Activated CD4-positive, alpha-beta memory T cell treated with anti-CD3 and anti-CD28 coated beads, Interleukin-2, amount 10 ng/mL, durations not matched to agents 7 days and 5 days (primary cell): ENCODE measurements at places on chromosomes 1 and 21. TPM values are rescaled to one million over a fixed set of nuclear protein-coding genes. Genes with fewer than 3 reads are reported as not detected.
A peak's percentile ranks its signal among the peaks of the same experiment; 100 is the strongest.

- DNase-seq, result no peak
Measured at GRCh38 chr1:70979881-70980280, 67.7 kb downstream of the PTGER3 start.

GRCh38 chr1:85943526-85943925 lies 213.0 kb downstream of the COL24A1 start:
- no peak for DNase-seq

DNA sequence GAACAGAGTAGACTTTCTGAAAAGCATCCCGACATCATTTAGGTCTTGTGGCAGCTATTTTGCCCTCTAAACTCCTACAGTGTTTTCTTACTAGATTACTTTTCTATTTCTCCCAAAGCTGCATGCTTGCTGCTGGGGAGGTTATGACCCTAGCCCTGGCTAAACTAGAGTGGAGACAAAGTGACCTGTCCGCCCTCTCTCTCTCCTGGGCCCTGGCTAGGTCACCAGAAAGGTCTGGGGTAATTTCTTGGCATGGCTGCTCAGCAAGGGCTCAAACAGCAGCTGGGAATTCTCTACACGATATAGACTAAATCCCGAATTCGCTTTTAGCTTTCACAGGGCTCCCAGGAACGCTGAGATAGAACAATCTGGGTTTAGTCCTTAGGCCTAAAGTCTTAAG lies 84.5 kb upstream of the KCNE2 start:
- no peak for DNase-seq

- DNase-seq, result no peak
Measured at GRCh38 chr1:164051782-164052181, 507.2 kb upstream of the PBX1 start.

- peak; percentile 44 for DNase-seq
Measured at GRCh38 chr1:206739411-206740076, 31.0 kb upstream of the IL19 start.

CASP9 gene
- total RNA-seq, result 22.4 TPM

DNA sequence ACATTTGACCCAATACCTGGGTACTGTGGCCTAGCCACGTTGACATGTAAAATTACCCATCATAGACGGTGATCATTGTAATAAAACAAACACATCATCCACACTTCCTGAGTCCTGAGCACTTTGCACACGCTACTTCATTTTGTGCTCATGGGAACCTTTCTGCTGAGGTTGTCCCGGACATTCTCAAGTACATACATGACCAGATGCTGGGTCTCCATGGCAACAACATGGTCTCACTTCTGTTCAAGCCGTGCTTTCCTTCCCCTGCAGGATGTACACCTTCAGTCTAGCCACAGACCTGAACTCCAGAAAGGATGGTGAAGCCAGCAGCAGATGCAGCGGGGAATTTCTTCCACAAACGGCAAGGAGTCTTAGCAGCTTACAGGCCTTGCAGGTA lies 22.7 kb downstream of the UBASH3A start:
- no peak for DNase-seq

MIXL1 gene
- not detected for total RNA-seq

DNA sequence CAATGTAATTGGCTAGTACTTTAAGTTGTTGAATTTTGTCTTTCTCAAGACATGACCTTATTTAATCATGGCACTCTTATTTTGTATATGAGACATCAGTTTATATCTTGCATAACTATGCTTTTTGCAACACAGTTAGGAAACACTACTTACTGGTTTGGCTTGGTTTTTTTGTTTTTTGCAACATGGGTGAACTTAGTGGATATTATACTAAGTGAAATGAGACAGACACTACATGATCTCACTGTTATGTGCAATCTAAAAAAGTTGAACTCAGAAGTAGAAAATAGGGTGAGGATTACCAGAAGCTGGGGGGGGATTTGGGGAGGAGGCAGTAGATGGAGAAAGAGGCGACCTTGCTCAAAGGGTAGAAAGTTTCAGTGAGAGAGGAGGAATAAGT lies 132.1 kb downstream of the PLA2G4A start:
- DNase-seq, result no peak

GRCh38 chr1:231219422-231220401 lies 21.3 kb upstream of the GNPAT start:
- no peak for DNase-seq

DNA sequence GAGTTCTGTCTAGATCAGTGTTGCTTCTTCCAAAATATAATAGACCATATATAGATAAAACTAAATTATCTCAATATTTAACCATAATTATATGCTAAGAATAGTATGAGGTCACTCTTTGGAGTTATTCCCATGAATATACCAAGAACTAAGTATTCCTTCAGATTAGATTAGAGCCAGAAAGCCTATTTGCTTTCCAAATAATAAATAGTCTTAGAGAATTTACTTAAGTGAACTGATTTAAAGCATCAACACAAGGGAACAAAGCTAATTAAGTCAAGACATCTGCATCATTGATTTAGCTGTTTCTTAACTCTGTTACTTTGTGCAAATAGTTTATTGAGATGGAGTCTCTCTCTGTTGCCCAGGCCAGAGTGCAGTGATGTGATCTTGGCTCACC lies 35.7 kb downstream of the FNBP1L start:
- no peak for DNase-seq
